T-helper 2 cell (primary cell): ENCODE measurements at places on chromosomes 5 and 9.

DNA sequence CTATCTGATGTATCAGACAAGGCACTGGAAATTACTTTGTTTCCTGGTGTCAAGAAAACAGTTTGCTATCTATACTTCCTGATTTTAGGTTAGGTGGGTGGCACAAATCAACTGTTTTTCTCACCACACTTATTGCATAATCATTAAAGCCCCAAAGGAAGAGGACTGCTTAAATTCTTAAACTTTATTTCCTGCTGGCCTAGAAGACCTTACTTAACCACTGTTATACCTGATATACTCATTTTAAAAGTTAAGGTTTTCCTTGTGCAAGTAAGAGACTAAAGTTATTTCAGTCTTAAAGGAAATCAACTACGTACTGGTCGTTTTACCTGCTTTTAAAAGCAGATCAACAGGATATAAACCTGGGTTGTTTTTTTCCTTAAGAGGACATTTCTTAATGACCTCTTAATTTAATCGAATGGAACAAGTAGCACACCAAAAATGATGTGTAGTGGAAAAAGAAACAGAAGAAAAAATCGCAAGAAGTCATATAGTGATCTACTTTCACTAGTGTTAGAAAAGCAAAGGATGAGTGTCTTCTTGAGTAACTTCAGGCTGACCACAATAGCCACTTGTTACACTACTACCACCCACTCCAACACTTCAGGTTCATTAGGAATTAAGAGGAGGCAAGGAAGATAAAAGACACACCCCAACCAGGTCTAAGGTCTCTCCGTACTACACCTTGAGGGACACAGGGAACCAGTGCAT is 974 bp downstream of the CLINT1 start:
- DNase-seq = no peak

- peak; percentile 68 for DNase-seq
These were observed 2.4 kb upstream of the SMC2 start for GRCh38 chr9:104091708-104092107.

DNA sequence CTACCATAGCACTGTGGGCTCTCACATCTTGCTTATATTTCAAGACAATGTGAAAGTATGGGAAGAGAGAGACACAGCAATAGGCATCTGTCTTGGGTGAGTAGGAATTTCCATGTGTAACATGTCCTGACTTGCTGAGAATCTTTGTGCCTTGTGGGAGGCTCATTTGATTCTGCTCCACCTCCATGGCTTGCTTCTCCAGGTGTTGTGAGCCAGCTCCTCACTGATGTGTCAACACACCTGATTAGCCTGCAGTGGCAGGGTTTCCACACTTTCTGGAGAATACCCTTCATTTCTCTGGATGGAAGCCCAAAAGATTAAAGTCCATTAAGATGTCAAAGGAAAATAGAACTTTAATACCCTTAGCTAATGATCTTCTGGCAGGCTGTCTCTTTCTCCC is 613.6 kb downstream of the ZNF608 start:
- DNase-seq = no peak

DNA sequence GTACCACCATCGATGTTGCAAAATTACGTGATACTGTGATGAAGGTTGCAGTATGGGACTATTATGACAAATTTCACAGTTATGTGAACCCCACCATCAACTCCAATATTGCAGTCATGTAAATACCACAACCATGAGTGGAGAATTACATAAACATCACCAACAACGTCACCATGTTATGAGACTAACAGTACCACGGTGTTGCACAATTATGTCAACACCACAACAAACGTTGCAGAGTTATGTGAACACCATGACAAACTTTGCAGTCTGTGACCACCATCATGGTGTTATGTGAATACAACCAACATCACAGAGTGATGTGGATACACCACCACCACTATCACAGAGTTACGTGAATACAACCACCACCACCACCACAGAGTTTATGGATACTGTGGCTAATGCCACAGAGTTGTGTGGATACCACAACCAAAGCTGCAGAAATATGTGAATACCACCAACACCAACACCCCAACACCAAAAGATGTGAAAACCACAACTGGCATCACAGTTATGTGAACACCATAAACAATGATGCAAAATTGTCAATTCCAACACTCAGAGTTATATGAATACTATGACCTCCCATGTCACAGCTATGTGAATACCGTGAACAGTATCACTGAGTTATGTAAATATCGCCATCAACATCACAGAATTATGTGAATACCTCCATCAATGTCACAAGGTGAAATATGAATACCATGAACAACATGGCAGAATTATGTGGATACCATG is 62.4 kb downstream of the SHC3 start:
- no peak for DNase-seq

- no peak for DNase-seq
These were observed 6.0 kb downstream of the CDX1 start for GRCh38 chr5:150172556-150172955.

DNA sequence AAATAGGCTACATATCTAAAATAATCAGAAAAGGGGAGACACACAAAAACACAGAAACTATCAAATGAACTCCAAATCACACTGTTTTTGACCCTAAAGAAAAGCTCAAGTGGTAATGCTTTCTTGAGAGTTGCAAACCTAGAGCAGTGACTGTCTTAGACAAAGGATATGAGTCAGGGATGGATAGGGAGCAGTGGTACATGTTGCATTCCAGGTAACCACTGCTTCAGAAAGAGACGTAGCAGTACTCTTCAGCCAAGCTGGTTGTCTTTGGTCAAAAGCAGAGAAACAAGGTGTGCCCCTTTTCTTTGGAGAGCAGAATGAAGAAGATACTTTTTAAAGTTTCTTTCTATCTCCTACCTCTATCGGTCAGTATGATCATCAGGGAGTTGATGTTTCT is 1003.6 kb downstream of the CDH9 start:
- DNase-seq = no peak

DNA sequence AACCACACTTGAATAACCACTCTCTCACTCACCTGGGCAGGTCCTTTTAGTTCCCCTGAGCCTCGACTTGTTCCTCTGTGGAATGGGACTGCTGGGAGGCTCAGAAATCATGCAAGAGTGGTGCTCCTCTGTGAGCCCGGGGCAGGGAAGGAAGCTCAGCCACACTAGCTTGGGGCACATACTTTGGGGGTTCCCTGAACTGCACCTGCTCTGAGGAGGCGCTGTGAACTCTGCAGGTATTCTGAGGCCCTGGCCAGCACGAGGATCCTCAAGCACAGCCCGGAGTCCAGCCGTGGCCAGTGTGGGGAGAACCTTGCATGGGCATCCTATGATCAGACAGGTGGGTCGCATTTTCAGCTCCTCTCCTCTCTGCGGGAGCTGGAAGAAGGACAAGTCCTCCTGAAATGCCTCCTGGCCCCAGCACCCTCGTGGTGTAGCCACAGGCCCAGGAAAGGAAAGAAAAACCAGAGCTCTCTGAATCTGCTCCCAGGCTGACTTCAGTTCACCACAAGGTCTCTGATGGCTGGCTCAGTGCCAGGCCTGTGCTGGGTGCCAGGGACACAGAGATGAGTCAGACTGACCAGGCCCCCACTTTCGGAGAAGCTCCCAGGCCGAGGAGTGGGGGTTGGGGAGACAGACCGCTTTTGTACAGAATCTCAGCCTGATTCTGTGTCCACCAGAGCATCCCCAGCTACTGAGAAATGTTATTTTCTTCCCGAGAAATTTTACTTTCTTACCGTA is 11.9 kb downstream of the GLIPR2 start:
- DNase-seq = peak; percentile 22
